Urinary bladder (tissue), 4 donors: ENCODE measurements at places on chromosomes 3 and 15. TPM values are rescaled to one million over a fixed set of nuclear protein-coding genes. Genes with fewer than 3 reads are reported as not detected.

RPLP1 gene
- total RNA-seq: 65.9 TPM

- DNase-seq: no peak
These were observed at the start of gene IRAK2 for GRCh38 chr3:10164546-10165393. TSS of gene IRAK2 (plus strand) at chr3:10164919. CDS start at chr3:10164955, 36 bp downstream.

- DNase-seq: no peak
These were observed 129.8 kb upstream of the PHLDB2 start for GRCh38 chr3:111729087-111729846.

- no peak for DNase-seq
These were observed 12.8 kb upstream of the CRBN start for GRCh38 chr3:3192286-3192675.

LXN gene
- total RNA-seq: 49.1 TPM

ZIC1 gene
- total RNA-seq: not detected

KLHL6 gene
- total RNA-seq: 1.7 TPM

SLC12A8 gene
- 2.9 TPM for total RNA-seq

- no peak for DNase-seq
These were observed 7.1 kb downstream of the TLE3 start for GRCh38 chr15:70090436-70091296.

DNA sequence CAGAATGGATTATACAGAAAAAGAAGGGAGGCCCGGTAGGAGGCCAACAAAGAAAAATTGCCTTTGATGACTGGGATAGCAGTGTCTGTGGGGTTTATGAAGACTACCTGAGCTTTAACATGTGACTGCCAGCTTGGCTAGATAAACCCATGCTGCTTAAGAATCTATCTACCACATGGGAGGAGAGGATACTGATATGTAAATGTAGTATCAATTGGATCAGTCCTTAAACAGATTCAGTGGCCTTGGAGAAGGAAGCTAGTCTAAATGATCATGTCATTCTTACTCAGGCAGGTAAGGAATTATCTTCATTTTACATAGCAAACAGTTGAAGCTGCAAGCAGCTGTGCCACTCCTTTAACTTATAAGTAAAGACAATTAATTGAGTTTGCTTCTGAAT lies 50.0 kb upstream of the SYNPR start:
- no peak for DNase-seq

DNA sequence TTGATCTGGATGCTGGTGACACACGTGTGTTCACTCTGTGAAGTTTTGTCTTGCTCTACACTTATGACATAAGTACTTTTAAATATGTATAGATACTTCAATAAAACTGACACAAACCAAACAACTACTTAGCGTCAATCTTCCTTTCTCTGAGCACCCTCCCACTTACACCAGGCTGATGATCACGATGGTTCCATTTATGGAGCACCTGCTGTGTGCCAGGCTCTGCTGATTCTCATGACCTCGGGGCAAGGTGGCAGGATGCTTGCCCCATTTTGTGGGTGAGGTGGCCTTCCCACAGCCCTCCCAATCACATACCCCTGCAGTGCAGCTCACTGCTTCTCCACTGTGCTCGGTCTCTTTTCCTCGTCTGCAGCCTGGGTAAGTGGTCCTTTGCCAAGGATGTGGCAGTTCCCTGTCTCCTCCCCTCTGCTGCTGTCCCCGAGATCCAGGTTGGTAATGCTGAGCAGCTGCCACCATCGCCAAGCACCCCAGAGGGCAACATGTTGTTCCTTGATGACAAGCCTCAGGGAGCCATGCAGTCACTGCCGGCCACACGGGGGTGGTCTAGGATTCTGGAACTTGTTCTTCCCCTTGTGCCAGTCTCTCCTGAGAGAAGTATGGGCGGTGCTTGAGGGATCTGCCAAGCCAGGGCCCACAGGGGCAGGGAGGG lies 20.6 kb upstream of the ADCY5 start:
- no peak for DNase-seq

DNA sequence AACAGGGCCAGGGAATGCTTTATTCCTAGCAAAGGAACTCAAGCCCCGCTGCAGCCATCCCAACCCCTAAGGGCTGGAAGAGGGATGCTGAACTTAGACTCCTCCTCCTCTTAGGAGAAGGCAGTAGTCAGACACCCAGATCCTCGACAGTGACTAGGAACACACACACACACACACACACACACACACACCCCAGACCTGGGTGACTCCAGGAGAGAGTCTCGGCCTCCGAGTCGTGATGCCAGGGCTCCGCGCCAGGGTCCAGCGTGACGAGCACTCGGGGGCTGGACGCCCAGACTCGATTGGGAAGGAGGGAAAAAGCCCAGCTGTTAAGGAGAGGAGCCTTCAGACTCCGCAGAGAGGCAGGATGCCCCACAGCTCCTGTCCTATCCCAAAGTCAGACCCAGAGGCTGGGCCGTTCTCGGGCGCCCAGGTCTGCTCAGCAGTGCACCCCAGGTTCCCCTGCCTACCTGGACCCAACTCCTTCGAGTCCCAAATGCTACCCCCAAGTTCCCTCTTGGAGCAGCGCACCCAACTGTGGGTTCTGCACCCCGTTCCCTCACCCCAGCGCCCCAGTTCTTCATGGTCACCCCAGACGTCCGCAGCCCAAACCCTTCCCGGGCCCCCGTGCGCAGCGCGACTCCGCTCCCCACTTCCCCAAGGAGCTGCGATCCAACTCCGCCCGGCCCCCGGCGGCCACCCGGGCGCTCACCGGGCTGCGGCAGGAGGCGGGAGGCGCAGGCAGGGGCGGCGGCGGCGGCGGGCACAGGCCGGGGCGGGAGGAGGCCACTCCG lies 421 bp downstream of the BMF start:
- DNase-seq: no peak

DNA sequence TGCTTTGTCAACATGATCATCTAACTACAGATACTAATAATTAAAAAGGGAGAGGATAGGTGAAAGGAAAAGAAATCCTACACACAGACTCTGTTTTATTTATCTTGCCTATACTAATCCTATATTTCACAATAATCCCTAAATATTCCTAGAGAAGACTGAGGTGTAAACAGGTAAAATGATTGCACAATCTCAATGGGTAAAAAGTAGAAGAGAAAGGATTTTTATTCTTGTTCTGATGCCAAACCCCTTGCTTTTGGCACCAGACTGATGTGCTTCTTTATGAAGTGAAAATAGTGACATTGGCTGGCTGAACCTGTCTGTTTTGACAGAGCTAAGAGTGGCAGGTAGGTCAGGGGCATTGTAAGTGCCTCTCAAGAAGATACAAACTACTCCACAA lies 101.9 kb upstream of the ZPLD1 start:
- no peak for DNase-seq

MYLK gene
- total RNA-seq: 1,524 TPM

DNA sequence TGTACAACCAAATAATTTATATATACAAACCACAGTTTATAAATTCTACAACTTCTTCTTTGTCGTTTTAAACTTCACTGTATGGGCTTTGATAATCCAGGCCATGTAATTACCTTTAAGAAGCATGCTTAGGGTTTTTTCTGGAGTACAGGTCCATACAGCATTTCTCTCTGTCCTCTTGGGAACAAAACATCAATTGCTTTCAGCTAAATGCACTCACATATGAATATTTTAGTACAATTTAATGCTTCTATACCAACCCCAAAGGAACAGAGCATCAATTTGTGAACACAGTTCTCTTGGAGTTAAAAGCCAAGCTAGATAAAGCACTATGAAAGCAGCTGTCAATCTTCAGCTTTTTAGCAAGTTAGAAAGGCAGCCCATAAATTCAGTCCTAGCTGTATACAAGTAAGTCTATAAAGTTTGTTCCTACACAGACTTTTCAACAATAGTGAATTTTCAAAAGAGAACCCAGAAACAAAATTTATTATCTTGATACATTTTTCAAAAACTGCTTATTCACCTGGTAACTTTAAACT lies 66.1 kb downstream of the ETFA start:
- no peak for DNase-seq

DNA sequence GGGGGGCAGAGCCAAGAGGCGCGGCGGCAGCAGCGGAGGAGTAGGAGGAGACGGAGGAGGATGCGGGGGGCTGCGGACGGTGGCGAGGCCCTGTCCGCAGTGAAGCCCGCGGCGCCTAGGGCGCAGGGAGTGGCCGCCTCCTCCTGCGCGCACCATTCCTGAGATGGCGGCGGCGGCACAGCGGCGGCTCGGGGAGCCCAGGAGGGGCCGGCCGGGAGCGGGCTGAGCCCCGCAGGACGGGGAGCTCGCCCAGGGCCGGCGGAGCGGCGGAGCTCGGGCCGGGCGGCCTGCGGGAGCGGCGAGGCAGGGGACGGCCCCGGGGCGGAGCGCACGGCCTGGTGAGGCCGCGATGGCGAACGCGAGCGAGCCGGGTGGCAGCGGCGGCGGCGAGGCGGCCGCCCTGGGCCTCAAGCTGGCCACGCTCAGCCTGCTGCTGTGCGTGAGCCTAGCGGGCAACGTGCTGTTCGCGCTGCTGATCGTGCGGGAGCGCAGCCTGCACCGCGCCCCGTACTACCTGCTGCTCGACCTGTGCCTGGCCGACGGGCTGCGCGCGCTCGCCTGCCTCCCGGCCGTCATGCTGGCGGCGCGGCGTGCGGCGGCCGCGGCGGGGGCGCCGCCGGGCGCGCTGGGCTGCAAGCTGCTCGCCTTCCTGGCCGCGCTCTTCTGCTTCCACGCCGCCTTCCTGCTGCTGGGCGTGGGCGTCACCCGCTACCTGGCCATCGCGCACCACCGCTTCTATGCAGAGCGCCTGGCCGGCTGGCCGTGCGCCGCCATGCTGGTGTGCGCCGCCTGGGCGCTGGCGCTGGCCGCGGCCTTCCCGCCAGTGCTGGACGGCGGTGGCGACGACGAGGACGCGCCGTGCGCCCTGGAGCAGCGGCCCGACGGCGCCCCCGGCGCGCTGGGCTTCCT lies at the start of gene GPR27:
GPR27 (plus strand) TSS at position 155 of the 909 bp plus-strand sequence; CDS start at position 350, 195 bp downstream.
- DNase-seq: no peak

PRSS50 gene
- total RNA-seq: 0.26 TPM

MUC20 gene
- total RNA-seq: 12.7 TPM

DNA sequence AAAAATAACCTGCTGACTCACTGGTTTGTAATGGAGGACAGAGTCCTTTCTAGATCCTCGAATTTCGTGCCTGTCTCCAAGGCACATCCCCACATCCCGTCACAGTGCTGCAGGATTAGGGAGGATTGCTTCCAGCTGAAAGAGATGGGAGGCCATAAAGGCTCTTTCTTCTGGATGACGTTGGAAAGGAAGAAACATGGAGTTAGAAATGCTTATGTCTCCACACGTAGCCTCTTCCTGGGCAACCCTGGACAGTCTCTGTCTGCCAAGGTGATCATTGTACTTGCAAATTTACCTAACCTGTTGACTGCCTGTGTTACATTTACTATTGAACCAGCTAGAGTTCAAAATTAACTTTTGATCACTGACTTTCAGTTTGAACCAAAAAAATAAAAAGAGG lies 27.6 kb upstream of the VILL start:
- no peak for DNase-seq

DNA sequence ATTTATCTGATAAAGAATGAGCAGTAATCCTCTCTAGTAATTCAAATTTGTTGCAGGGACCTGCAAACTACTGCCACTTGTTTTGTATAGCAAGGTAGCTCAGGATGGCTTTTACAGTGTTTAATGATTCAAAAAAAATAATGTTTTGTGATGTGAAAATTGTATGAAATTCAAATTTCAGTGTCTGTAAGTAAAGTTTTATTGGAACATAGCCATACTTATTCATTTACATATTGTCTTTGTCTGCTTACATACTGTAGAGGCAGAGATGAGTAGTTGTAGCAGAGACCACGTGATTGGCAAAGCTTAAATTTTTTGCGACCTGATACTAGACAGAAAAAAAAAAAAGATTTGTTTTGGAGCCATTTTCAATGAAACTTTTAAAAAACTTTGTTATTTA lies 6.5 kb upstream of the UTS2B start:
- DNase-seq: no peak

SLC15A2 gene
- total RNA-seq: 14.0 TPM

- no peak for DNase-seq
These were observed 1041.4 kb downstream of the NTRK3 start for GRCh38 chr15:87215100-87215499.

GRCh38 chr3:32219537-32219936 lies 18.9 kb upstream of the CMTM8 start:
- DNase-seq: no peak

GRCh38 chr15:57875347-57875746 lies 168.8 kb downstream of the POLR2M start:
- DNase-seq: no peak

- no peak for DNase-seq
These were observed 6.3 kb downstream of the BHLHE40 start for GRCh38 chr3:4985330-4986174.

- DNase-seq: no peak
These were observed 3.7 kb downstream of the MKRN2OS start for GRCh38 chr3:12541625-12542024.

THPO gene
- 0.32 TPM for total RNA-seq

GNAT1 gene
- not detected for total RNA-seq

- no peak for DNase-seq
These were observed 21.5 kb upstream of the FSTL1 start for GRCh38 chr3:120472121-120472844.

CYP19A1 gene
- 0.69 TPM for total RNA-seq

DNA sequence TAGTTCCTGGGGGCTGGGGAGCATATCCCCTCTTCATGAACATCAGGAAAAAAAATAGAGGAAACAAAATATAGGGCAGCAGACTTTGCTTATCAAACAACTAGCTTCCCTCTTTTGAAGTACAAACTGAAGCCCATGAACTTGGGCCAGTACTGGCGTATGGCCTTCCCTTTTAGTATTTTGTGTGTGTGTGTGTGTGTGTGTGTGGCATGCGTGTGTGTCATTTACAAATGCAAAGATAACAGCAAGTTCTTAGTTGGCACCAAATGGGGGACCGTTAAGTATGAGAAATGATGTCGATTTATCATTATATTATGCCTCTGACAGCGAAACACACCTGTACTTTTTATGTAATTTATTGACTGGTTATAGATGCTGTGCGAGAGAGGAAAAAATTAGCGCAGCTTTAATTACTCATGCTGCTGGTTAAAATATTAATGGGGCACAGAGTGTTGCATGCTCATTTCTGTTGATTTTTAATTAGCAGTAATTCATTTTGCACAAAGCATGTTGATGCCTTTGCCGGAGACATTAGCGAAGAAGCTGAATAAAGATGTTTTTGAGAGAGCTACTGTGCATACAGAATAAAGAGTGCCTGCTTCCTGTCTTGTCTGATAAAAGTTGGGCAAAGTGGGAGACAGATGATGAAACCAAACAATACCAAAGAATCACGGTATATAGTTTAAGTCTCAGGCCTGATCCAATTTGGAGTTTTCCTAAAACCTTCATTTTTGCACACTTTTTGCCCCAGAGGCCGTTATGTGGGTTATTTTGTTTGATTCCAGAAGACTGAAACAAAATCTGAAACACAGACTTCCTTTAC lies 297.1 kb downstream of the SATB1 start:
- no peak for DNase-seq

- DNase-seq: no peak
These were observed 29.1 kb downstream of the FGD5 start for GRCh38 chr3:14847613-14848541.
